Stimulated activated CD8-positive, alpha-beta memory T cell treated with anti-CD3 and anti-CD28 coated beads, Interleukin-2, amount 100 ng/mL, for 1 hour (primary cell): ENCODE measurements at places on chromosomes 11 and 22.

- DNase-seq = no peak
Measured at GRCh38 chr22:29328055-29328454, 12.6 kb upstream of the RASL10A start.

DNA sequence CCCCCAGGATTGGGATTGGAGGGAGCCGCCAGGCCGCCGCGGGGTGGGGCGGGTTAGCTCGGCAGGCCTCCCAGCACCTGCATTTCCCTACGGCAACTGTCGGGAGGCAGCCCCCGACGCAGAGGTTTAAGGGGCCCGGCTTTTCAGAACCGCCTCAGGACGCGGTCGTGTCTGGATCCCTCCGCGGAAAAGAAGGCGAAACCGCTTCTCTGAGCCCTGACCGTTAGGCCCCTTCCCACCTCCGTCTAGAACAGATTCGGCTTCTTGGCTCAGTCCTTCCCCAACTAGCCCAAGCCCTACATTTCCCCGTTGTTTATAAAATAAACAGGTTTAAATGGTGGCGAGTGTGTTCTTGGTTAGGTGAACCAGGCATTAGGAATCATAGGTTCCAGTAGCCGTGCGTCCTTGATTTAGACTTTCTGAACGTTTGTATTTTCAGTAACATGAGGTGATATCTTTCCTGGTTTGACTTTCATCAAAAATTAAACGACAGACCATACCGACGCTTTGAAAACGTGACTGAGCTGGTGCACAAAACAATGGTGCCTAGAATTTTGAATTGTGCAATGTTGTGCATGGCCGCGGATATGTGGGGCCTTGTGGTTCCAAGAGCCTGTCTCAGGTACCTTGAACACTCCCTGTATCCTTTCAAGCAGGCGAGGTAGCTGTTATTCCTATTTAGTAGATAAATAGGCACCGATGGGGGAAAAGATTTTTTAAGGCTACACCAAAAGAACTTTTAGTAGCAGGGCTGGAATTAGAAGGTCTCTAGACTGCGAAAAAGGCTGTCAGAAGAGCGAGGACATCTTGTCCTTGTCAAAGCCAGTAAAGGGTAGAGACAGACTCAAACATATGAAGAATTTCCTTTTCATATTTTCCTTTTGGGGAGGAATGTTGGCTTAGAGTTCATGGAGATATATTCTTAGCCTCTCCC is 1.2 kb upstream of the HSPA8 start:
- DNase-seq = no peak

- DNase-seq = no peak
Measured at GRCh38 chr11:88603091-88603867, 265.7 kb upstream of the CTSC start.

- no peak for DNase-seq
Measured at GRCh38 chr11:36672815-36673450, 74.9 kb upstream of the RAG2 start.

DNA sequence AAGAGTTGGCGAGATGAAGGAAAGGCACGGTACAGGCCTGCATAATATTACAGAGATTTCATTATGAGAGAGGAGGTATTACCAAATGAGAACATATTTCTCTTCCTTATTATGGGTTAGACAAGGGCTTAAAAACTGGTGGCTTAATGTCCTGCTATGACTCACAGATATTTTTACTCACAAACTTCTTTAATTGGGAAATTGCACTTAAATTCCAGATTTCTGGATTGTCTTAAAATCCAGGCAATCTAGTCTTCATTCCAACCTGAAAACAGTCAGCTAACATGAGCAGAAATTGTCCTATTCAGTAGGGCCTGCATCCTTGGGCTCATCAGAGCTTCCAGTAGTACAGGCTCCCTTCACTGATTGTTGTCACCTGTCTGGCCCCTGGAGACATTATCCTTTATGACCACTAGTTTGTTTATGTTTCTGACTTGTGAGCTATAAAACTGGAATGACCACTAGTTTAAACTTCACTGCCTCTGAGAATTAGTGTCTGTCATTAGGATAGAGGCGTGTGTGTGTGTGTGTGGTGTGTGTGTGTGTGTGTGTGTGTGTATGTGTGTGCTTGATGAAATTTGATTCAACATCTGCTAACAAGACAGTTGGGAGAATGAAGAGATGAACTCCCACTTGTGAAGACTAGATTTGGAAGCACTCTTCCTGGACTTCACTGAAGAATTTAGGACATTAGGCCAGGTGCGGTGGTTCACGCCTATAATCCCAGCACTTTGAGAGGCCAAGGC is 25.1 kb downstream of the DBX1 start:
- DNase-seq = no peak

DNA sequence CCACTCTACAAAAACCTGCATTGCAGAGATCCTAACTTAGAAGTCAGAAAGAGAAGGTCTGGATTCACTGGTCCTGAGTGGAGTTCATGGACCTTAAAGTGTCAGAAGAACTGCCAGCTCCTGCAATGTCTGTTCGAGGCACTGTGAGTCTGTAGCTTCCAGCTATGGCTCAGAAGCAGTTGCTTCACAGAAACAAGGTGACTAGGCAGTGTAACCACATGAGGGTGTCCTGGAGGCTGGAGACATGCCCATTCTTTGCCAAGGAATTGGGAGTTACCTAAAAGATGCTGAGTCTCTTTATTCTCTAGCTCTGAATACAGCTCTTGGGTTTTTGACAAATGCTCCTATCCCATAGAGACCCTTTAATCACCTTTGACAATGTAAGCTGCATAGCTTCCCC is 130.5 kb downstream of the SPON1 start:
- DNase-seq = no peak

DNA sequence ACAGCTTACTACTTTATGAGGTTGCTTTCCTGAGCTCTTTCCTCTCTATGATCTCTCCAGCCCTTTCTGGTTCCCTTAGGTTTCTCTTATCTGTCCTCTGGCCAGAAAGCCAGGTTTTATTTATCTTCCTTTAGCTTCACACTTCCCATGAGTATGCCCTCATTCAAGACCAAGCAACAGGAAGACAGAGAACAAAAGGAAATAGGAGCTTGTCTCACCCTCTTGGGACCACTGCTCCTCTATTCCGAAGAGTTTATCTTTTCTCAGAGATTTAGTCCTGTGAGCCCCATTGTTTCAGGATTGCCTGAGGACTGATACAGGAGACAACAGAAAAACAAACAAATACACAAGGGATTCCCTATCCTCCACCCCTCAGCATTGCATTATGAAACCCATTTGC is 62.4 kb upstream of the CCDC179 start:
- DNase-seq = no peak

- no peak for DNase-seq
Measured at GRCh38 chr22:22458896-22459588, 49.5 kb downstream of the ZNF280B start.

- no peak for DNase-seq
Measured at GRCh38 chr11:27696961-27697360, 3.3 kb downstream of the BDNF start.

DNA sequence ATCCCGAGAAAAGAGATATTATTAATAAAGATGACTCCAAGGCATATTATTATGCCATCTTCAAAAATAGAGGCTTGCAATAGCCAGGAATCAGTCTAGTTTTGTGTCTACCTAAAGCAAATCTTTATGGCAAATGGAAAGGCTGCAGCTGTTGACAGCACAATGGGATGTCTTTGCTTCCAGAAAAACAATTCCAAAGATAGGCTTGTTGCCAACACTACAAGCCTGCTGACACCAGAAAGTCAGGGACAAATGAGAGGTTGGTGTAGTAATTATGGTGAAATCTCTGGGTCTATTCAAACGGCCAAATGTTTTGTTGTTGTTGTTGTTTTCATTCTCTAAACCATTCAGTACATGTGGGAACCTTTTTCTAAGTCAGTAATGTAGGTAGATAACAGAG is 101.8 kb downstream of the LUZP2 start:
- DNase-seq = no peak

GRCh38 chr11:72326151-72326848 is 82.3 kb upstream of the PHOX2A start:
- no peak for DNase-seq

DNA sequence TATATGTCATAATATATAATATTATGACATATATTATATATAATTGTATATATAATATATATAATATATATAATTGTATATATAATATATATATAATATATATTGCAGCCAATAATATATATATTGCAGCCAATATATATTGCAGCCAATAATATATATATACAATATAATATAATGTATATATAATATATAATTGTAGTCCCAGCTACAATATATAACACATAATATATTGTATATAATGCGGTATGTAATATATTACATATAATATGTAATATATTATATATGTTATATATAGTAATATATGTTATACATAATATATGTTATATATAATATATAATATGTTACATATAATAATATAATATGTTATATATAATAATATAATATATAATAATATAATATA is 5.8 kb upstream of the CELF1 start:
- DNase-seq = no peak

- DNase-seq = no peak
Measured at GRCh38 chr22:39130892-39131855, 21.3 kb downstream of the CBX7 start.
